ENCODE measurements at places on chromosomes 16 and 17.

GRCh38 chr17:31533546-31534155, 142.2 kb downstream of the RAB11FIP4 start:
- no peaks in the 10 kb centered on the region for H3K27me3 ChIP-seq
- no peak overlapping the region for H3K4me3 ChIP-seq
- H3K27ac ChIP-seq = no peak overlapping the region
- peak; percentile 49 for DNase-seq
- peaks cover 8% of the 10 kb centered on the region for H3K36me3 ChIP-seq

GRCh38 chr17:75888484-75888883, 8.3 kb downstream of the TRIM65 start:
- no peaks in the 10 kb centered on the region for H3K4me1 ChIP-seq
- H3K4me3 ChIP-seq = no peak overlapping the region
- DNase-seq = no peak
- H3K27ac ChIP-seq = no peak overlapping the region

DNA sequence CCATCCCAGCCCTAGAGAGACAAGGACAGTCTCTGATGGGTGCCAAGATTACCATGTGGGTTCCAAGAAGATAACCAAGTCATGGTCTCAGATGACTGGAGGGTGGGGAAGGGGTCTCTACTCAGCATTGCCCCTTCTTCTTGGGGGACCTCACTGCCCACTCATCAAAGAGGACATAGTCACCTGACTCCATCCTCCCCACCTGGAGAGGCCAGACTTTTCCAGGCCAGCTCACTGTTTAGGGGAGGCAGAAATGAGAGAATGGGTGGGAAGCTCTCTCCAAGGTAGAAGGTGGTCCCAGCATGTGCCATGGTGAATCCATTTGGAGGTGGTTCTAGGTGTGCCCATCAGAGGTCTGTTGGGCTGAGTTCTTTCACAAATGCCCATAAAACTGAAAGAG, 20.7 kb upstream of the IL21R start:
- H3K4me1 ChIP-seq = peaks cover 55% of the 10 kb centered on the region
- no peak for DNase-seq
- H3K4me3 ChIP-seq = no peak overlapping the region
- H3K36me3 ChIP-seq = no peaks in the 10 kb centered on the region
- no peak overlapping the region for H3K27ac ChIP-seq

DNA sequence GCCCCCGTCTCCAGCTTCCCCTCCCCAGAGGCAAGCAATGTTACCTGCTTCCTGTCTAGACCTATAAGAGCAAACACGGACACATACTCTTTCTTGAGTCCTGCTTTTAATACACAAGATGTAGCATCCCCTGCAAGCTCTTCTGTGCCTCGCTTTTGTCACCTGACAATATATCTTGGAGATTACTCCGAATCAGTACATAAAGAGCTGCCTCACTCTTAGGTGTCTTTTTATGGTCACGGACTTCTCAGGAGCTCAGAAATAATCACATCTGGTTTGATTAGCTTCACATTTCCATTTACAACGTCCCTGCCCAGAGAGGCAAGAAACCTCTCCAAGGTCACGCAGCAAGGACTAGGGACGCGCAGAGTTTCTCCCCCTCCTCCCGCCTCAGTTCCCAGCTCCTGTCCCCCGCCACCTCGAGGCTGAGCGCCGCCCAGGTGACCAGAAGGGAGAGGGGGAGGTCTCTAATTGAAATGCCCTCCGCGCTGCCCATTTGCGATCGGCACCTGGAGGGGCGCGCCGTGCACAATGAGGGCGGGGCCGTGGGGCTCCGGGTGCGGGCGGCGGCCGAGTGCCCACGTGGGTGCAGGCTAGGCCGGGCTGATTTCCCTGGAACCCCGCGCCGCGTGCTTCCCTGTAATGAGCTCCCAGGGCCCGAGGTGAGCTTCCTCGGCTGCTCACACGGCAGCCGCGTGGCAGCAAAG, 13.8 kb upstream of the SEZ6 start:
- H3K27ac ChIP-seq = no peak overlapping the region
- no peak overlapping the region for H3K4me3 ChIP-seq
- peaks cover 41% of the 10 kb centered on the region for H3K27me3 ChIP-seq
- DNase-seq = no peak

- no peak for DNase-seq
- H3K4me1 ChIP-seq = no peaks in the 10 kb centered on the region
- H3K27ac ChIP-seq = no peak overlapping the region
- no peaks in the 10 kb centered on the region for H3K27me3 ChIP-seq
- H3K4me3 ChIP-seq = no peak overlapping the region
Observed at GRCh38 chr17:80337195-80337895, 76.7 kb downstream of the RNF213 start.

Measured in activated naive CD4-positive, alpha-beta T cell treated with anti-CD3 and anti-CD28 coated beads for 36 hours (primary cell).